ENCODE measurements at places on chromosomes 11 and 22.

DNA sequence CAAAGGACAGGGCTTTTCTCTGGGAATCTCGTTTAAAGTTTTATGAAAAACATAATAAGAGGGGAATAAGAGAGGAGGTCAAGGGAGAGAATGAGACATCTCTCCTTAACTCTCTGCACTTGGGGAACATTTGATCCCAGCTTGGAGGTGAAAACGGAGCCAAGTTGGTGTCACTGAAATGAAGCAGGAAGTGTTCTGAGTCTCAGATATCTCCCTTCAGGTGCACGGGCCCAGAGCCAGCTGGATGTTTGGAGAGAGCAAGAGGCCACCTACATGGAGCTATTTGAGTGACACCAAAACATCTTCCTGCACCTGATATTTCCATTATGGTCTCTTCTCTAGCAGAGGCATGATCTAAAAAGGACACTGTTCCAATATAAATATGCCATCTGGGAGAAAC, 85.7 kb downstream of the BLID start:
- no peak for DNase-seq

DNA sequence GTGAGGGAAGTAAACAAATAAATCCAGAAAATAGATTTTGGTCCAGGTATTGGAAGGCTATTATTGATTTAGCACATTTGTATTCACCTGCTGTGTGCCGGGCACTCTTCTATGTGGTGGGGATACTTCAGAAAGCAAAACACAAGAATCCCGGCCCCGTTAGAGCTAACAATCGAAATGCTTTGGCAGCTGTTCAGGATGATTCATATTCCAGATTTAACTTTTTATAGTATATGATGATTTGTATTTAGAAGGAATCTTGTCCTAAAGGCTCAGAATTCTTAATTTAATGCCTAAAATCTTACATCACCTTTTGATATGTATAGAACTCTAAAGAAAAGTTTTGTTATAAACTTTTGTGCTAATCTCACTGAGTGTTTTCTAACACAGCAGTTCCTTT, 28.0 kb downstream of the ZC3H12C start:
- no peak for DNase-seq

DNA sequence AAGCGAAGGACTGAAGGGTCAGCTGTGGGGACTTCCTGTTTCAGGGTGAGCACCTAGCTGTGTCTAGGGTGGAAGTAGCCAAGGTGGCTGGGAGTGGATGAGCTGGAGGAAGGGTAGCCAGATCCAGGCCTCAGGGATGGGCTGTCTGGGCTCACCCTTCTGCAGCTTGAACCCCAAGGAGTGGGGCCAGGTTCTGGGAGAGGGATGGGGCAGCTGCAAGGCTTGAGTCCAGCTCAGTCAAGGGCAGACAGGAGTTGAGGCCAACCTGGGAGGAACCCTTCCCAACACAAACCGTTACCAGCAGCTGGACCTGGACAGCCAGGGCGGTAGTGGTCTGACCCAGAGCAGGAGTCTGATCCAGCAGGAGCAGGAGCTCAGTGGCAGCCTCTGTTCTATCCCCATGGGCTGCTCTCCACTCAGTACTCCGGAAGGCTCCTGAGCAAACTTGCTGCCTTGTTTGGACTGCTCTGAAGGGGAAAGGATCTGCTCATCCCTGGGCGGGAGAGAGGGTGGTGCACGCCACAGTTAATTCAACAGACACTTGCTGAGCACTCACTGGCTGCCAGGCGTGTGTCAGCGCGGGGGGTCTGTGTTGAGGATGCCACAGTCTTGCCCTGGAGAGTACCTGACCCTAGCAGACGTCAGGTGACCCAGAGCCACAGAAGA, 53.8 kb upstream of the THY1 start:
- DNase-seq: no peak

DNA sequence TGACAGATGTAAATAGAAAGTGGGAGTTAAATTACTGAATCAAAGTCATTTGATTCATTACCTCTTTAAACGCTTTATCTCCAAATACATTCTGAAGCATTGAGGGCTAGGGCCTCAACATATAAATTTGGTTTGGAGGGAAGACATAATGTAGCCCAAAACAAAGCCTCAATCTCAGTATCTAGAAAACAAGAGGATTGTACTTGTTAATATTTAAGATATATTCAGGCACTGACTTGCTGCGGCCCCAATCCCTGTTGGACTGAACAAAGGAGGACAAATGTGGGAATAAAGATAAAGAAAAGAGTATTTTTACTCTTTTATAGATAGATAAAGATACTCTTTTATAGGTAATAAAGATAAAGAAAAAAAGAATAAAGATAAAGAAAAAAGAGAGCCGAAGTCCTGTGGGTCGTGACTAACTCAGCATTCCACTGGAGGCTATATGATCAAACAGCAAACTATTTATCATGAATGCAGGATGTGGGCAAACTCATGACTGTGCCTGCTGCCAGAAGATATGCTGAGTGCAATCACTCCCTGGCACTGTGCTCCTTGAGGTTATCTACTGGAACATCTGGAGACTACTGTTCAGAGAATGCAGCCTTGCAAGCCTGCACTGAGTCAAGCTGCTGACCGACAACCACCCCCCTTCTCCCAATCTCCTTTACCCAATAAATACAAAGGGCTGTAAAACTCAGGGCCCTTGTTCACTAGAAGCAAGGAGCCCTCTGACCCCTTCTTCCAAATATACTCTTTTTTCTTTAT, 6.9 kb downstream of the OR10V1 start:
- DNase-seq: no peak

All from suppressor macrophage treated with lipopolysaccharide for 4 hours (primary cell).